HFFc6 (cell line): ENCODE measurements at places on chromosomes 5 and 9. TPM values are rescaled to one million over a fixed set of nuclear protein-coding genes. Genes with fewer than 3 reads are reported as not detected.

The ADAMTSL2 gene
- not detected in 3 replicates for total RNA-seq

The NRARP gene
- 0.17 to 0.44 TPM in 2 of 3 replicates, not detected in the other for total RNA-seq

The C5orf52 gene
- total RNA-seq = not detected in 3 replicates

The SLC25A2 gene
- not detected in 3 replicates for total RNA-seq

The POU5F2 gene
- total RNA-seq = 0.06 to 0.10 TPM (median 0.07 TPM) in 3 replicates

The AHRR gene
- 29.4 to 49.8 TPM (median 44.8 TPM) in 3 replicates for total RNA-seq

The ZDHHC11B gene
- 0.19 to 0.24 TPM in 2 of 3 replicates, not detected in the other for total RNA-seq

The FCN2 gene
- not detected in 3 replicates for total RNA-seq

The ANKDD1B gene
- total RNA-seq = 0.17 TPM in 1 of 3 replicates, not detected in the others

The MARCHF11 gene
- total RNA-seq = not detected in 3 replicates

The SPINK4 gene
- total RNA-seq = not detected in 2 replicates

The PCDHB5 gene
- total RNA-seq = 0.23 and 0.43 TPM in 2 replicates

The GFI1B gene
- total RNA-seq = 0.18 TPM in 1 of 3 replicates, not detected in the others

The EXD3 gene
- 8.2 to 10.4 TPM (median 8.4 TPM) in 3 replicates for total RNA-seq

The TMC1 gene
- 0.29 to 0.90 TPM (median 0.39 TPM) in 3 replicates for total RNA-seq

The AQP7 gene
- total RNA-seq = not detected in 2 replicates

The KCNN2 gene
- total RNA-seq = 15.0 and 43.9 TPM in 2 replicates

The DDX4 gene
- total RNA-seq = not detected in 3 replicates

The PLPPR1 gene
- not detected in 2 replicates for total RNA-seq

The DOCK8 gene
- total RNA-seq = 0.06 TPM in 1 of 2 replicates, not detected in the other

The SLCO4C1 gene
- not detected in 3 replicates for total RNA-seq

The NTNG2 gene
- 0.35 to 0.82 TPM (median 0.37 TPM) in 3 replicates for total RNA-seq

The PPP2R2B gene
- not detected in 3 replicates for total RNA-seq

The CATSPER3 gene
- total RNA-seq = 0.24 to 0.41 TPM in 2 of 3 replicates, not detected in the other
